Activated CD8-positive, alpha-beta T cell treated with anti-CD3 and anti-CD28 coated beads for 36 hours (primary cell): ENCODE measurements at places on chromosomes 5 and 9. TPM values are rescaled to one million over a fixed set of nuclear protein-coding genes. Genes with fewer than 3 reads are reported as not detected.

The RECK gene
- total RNA-seq: 5.3 TPM

GRCh38 chr9:129174724-129175514 is 3.1 kb downstream of the IER5L start:
- H3K27ac ChIP-seq: peak overlapping the region; percentile 81
- peaks cover 7% of the 10 kb centered on the region for H3K4me1 ChIP-seq
- no peaks in the 10 kb centered on the region for H3K36me3 ChIP-seq
- peak; percentile 69 for DNase-seq

DNA sequence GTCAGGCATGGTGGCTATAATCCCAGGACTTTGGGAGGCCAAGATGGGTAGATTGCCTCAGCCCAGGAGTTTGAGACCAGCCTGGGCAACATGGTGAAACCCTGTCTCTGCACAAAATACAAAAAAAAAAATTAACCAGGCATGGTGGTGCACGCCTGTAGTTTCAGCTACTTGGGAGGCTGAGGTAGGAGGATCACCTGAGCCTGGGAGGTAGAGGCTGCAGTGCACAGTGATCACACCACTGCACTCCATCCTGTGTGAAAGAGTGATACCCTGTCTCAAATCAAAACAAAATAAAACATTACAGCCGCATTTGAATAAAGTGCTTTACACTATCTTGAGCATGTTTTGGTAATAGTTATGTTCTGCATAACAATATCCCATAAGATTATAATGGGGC is 74.0 kb downstream of the IQGAP2 start:
- DNase-seq: no peak
- H3K27ac ChIP-seq: no peak overlapping the region
- H3K4me3 ChIP-seq: no peak overlapping the region
- peaks cover 8% of the 10 kb centered on the region for H3K36me3 ChIP-seq
- no peaks in the 10 kb centered on the region for H3K27me3 ChIP-seq
- H3K4me1 ChIP-seq: peaks cover 59% of the 10 kb centered on the region

DNA sequence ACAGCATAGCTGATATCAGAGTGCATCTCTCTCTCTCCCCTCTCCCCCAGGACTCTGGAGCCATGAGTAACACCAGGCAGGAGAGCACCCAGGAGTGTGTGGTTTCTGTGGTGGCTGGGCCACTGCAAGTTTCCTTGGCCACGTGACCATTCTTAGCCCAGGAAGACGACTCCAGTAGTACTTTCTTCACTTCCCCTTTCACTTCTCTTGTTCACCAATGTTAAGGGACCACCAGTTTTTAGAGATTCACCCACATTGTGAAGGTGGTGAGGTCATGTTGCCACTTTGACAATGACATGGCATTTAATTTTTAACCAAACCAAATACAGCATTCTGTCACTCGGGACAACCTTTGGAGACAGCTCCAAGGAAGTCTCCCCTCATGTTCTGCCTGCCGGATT is 17.9 kb upstream of the DAPK1 start:
- no peak for DNase-seq
- H3K36me3 ChIP-seq: no peaks in the 10 kb centered on the region
- H3K27me3 ChIP-seq: no peaks in the 10 kb centered on the region
- no peak overlapping the region for H3K4me3 ChIP-seq
- no peak overlapping the region for H3K27ac ChIP-seq
